Stimulated activated CD4-positive, alpha-beta T cell treated with anti-CD3 and anti-CD28 coated beads, Interleukin-15, amount 100 ng/mL, for 48 hours (primary cell): ENCODE measurements at places on chromosomes 2 and 18.

GRCh38 chr2:173410579-173410978, 55.9 kb downstream of the CDCA7 start:
- DNase-seq = no peak

- DNase-seq = no peak
Observed at GRCh38 chr18:57640236-57640635, 18.6 kb upstream of the NARS1 start.

GRCh38 chr2:218217360-218218267, 625 bp downstream of the ARPC2 start:
- DNase-seq = peak; percentile 66

DNA sequence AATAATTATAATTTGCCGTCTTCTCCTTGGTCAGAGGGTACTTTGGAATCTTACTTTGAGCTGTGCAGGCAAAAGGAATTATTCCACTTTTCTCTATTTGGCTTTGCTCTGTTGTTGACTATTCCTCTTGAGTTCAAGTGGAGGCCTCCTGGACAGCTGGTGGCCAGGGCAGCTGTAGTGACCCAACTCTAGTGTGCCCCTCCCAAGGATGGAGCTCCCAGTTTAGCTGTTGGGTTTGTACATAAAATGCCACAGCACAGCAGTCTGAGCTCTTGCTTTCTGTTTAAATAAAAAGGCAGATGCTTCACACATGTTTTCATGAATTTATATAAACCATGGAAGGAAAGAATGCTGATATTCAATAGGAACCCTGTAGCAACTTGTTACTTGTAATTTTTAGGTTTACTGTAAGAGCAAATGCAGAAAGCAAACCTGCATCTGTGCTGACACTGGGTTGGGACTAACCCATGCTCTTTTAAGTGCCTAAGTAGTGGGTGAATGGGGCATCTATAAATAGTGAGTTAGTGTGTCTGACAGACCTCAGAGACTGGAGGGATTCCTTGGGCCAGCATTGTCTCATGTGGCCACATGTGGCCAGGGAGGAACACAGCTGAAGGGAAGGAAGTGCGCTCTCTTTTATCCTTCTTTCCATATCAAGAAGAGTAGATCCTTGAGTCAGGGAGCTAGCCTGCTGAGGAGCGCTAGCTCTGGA, 121.8 kb downstream of the FHOD3 start:
- DNase-seq = no peak

DNA sequence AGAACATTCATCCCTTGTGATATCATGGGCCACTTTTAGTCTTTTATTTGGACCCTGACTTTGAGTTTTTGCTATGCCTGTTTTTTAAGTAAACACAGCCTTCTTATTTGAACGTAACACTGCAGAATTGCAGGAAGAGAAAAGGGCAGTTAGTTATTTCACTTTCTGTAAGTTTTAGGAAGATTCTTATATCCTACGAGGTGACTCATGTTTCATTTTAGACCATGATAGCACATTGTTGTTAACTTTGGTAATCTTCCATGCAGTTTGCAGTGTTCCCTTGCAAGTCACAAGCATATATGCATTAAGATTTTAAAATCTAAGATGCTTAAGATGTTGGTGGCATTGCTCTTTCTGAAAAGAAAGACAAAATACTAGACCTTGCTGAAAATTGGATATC, 128.6 kb upstream of the EPC2 start:
- DNase-seq = no peak
